NCI-H2171 (cell line): ENCODE measurements at places on chromosomes 7 and 10.

- no peak for DNase-seq
These were observed 33.7 kb downstream of the GRK5 start for GRCh38 chr10:119241066-119241465.

DNA sequence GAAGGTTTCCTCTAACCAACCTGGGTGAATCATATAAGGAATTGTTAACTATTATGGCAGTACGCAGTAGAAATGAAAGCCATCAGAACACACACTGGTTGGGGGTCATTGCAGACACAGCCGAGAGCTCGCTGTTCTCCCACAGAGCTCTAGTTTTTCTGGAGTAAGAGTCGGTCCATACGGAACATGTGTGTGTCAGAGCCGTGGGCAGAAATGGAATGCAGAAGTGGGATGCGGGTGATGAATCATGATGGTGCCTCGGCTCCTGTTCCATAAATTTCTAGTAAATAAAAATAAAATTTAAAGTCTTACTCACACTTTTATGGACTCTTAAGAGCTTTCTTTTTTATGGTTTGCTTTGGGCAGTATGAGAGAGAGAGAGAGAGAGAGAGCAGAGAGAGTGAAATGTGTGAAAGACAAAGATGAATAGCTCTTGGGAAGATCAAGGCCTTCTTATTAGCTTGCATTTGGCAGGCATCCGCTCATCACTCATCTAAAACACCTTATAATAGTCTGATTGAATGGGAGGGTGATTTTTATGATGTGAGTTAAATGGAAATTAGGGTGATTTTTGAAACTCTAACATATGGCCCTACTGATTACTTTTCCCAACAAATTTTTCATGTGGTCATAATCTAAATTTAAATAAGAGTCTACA lies 98.8 kb upstream of the PFKP start:
- no peak for DNase-seq

- DNase-seq, result no peak
These were observed 9.8 kb downstream of the HSPA12A start for GRCh38 chr10:116732573-116732972.

- no peak for DNase-seq
These were observed 182.6 kb downstream of the COBL start for GRCh38 chr7:51134013-51134441.

DNA sequence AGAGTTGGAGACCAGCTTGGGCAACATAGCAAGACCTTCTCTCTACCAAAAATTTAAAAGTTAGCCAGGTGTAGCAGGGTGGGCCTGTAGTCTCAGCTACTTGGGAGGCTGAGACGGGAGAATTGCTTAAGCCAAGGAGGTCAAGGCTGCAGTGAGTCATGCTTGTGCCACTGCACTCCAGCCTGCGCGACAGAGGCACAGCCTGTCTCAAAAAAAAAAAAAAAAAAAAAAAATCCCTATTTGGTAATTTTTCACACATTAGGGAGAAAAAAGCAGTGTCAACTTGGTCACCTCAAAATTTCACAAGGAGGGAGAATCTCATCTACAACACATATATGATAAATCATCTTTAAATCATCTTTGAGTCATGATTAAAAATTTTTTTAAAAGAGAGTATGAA lies 6.4 kb upstream of the ZNF398 start:
- no peak for DNase-seq

DNA sequence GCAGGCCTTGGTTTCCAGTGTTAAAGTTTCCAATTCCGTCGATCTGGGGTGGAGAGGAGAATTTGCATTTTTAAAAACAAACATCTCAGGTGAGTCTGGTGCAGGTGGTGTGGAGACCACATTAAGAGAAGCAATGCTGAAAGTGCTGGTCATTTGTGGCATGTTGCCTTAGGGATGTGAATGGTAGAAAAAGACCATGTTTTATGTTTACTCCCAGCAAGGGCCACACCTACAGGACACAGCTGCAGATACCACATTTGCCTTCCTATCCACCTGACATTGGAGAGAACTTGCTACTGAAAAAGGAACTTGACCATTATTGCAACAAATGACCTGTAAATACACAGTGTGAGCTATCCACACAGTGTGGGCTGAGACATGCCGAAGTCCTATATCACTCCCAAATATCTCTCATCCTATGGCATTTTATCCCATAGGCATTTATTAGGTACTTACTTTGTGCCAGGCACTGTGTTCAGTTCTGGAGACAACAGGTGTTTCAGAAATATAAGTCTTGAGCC lies 183.1 kb downstream of the NRP1 start:
- DNase-seq, result no peak

DNA sequence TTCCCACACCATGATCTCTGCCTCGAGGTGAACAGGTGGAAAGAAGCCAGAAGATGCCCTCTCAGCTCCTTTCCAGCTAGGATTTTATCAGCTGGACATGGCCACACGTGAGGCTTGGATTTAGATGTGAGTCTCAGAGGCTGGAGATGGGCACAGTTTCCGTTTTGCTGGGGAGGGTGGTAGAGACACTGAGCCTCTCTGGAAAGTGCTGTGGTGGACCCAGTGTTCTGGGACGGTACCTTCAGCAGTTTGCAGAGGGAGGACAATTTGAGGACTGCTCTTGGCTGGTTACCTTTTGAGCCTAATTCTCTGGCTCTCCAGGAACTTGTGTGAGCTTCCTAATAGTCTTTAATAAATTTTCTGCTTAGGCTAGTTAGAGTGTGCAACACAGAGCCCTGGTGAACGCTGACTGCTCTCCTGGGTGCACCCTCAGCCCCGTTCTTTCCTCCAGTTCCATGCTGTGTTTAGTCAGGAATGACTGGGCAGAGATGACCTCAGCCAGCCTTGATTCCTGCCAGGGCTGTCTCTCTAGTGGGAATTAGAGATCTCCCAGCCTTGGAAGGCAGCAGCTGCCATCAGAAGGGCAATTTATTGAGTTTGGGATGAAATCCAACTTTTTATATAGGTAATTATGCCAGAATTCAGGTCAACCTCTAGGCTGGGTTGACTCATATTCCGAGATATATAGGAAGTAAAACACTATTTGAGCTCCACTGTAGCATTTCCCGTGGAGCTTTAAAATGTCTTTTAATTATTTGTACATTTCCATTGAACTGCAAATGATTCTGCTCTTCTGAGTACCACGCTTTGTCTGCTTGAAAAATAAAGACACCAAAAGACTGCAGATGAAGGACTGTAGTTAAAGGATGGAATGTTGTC lies 103.9 kb downstream of the GATA3 start:
- DNase-seq, result no peak

DNA sequence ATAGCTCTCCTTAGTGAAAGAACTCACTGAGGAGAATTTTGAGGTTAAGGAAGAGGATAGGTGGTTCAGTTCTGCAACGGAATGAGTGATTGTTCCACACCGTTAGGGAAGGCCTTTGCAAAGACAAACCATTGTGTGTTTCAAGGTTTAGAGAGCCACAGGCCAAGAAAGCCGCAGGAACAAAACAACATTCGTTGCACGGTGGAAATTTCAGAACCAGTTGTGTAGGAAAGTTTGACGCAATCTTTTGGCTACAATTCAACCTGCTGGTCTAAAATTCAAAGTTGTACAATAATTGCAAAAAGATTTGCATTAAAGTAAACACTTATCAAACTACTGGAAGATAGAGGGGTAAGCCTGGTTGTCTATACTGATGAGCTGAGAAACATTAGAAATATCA lies 91.4 kb downstream of the FAM107B start:
- no peak for DNase-seq

DNA sequence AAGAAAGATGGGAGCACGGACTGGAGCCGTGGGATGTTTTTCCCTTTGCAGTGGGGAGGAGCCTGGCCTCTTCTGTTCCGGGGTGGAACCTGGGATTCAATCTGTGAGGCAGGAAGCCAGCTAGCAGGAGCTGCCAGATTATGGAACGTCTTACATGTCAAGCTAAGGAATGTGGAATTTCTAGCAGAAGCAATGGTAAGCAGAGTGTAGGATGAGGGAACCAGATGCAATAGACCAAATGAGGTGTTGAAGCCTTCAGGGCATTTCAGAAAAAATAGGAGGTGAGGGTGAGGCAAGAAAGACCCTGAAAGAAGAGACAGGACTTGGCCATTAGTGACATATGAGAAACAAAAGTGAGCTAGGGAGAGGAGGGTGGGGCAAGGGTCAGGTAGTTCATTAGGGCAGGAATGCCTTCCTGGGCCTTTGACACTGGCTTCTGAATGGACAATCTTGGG lies 105.5 kb downstream of the CHN2 start:
- DNase-seq, result no peak

- no peak for DNase-seq
These were observed 100.4 kb upstream of the SEMA3A start for GRCh38 chr7:84294847-84295455.

DNA sequence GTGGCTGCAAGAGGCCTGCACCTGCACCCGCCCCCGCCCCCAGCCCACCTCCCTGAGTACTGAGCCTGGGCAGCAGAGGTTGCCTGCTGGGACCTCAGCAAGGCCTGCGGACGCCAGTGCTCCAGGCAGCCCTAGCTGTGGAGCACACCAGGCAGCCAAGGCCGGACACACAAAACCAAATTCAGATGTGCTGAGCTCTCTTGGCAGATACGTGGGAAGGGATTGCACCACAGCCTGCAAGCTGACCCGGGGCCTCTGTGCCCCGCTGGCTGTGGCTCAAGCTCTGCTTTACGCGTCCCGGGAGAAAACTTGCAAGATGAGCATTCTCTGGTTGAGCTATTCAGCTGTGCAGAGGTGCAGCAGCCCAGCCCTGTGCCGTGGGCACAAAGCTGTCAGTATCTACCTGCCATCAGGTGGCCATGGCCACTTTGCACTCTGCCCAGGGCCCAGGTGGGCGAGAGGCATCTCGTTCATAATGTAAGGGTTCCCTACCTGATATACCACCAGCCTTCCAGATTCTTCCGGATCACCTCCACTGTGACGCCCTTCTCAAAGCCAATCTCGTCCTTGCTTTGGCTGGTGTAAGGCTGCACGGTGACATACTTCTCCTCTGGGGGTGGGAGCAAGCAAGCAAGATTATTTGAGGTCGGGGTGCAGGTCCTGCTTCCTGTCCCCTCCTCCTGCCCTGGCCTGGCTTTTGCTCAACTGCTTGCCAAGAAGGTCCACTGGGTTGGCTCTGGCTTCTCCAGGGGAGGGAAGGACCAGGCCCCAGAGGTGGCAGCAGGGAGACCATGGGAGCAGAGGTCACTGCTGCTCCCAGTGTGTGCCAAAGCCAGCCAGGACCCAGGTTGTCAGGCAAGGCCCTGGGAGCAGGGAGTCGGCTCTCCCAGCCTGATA lies 123.4 kb downstream of the NEURL1 start:
- DNase-seq, result no peak

GRCh38 chr10:25865267-25865666 lies 68.8 kb upstream of the MYO3A start:
- DNase-seq, result no peak

- DNase-seq, result no peak
These were observed 81.5 kb downstream of the SRPK2 start for GRCh38 chr7:105307163-105307672.

DNA sequence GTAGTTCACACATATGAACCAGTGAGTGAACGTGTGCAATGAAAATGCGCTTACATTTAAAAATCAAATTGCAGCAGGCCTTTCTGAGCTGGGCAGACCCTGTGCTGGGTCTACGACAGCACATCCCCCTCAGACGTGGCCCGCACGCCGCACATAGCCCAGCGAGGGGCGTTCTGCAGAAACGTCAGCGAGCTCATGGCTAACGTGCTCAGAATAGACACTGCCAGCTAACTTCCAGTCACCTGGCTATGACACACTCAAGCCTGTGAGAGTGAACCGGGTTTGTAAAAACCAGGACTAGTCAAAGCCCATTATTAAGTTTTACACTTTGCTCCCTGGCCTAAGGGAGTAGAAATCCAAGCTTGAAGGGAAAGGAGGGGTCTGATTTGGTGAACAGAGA lies 108.1 kb upstream of the INSIG1 start:
- no peak for DNase-seq

DNA sequence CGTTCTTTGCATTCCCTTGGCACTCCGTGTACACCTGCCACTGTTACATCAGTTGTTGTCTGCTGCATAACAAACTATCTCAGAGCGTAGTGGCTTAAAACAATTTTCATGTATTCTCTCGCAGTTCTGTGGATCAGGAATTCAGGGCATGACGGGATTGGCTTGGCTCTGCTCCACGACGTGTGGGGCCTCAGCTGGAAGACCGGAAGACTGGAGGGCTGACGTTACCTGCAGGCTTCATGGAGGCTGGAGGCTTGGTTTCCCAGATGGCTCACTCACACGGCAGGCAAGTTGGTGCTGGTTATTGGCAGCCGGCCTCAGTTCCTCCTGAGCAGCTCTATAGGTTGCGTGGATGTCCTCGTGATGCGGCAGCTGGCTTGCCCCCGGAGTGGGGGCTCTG lies 25.5 kb downstream of the NYAP1 start:
- peak; percentile 97 for DNase-seq

GRCh38 chr7:141954334-141954733 lies 7.6 kb upstream of the CLEC5A start:
- DNase-seq, result no peak

- no peak for DNase-seq
These were observed 23.4 kb downstream of the ESYT2 start for GRCh38 chr7:158805937-158806336.

DNA sequence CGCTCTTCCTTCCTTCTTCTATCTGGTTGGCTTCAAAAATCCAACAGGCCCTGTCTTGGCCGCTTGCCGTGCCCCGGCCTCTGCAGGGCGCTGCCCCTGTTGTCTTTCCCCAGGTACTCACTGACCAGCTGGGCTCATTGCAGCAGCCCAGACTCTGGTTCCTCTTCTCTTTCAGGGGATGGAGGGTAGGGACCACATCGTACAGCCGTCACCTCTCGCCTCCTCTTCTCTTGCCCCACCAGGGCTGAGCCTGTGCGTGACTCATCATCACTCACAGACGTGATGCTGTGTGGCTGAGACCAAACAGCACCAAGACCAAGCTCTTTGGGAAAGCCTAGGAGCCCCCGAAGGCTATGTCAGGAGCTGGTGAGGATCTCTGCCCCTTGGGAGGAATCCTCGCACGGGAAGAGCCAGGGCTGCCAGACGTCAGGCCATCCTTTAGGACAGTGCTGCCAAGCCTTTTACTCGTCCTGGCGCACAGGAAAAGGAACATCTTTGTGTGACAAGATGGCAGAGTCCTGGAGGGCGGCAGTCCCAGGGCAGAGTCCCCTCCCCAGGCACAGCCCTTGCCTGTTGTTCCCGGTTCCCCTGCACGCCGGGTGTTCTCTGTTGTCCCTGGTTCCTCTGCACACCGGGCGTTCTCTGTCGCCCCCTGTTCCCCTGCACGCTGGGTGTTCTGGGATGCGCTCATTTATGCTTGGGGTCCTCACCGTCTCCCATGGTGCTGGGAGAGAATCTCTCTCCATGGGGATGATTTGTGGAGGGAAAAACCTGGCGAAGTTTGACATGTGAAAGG lies 188.5 kb upstream of the SHH start:
- no peak for DNase-seq
